ENCODE measurements at places on chromosomes 6 and 20.

DNA sequence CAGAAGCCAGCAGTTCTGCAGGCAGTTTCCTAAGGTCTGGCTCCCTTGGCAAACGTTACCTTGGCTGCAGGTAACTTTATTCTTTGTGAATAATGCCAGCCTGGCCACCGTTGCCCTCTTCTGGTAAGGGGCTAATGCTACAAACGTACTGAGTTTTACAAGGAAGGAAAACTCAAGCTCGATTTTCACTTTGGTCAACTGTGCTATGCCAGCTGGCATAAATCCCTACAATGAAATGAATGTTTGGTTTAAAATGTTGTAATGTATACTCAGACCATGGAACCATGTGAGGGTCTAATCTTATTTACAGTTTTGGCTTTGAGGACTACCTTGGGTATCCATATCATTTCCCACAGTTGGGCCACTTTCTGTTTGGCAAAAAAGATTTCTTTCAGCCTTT lies 101.4 kb downstream of the SLX4IP start:
- DNase-seq, result no peak

- no peak for DNase-seq
These were observed 11.7 kb downstream of the ZBTB46 start for GRCh38 chr20:63819224-63819921.

- DNase-seq, result no peak
These were observed 8.5 kb downstream of the TP53INP2 start for GRCh38 chr20:34712525-34713192.

GRCh38 chr6:165716886-165717285 lies 53.8 kb upstream of the PDE10A start:
- no peak for DNase-seq

GRCh38 chr6:167047554-167047953 lies 48.4 kb downstream of the CEP43 start:
- no peak for DNase-seq

GRCh38 chr6:154206141-154206540 lies 150.5 kb downstream of the IPCEF1 start:
- no peak for DNase-seq

DNA sequence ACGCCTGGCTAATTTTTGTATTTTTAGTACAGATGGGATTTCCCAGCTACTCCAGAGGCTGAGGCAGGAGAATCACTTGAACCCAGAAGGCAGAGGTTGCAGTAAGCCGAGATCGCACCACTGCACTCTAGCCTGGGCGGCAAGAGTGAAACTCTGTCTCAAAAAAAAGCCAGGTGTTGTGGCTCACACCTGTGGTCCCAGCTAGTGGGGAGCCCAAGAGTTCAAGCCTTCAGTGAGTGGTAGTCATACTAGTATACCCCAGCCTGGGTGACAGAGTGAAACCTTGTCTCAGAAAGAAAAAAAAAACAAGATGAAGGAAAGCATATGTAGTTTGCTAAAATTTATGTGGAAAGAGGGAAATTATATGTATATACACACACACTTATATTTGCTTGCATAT lies 20.0 kb upstream of the POU5F1 start:
- DNase-seq, result no peak

DNA sequence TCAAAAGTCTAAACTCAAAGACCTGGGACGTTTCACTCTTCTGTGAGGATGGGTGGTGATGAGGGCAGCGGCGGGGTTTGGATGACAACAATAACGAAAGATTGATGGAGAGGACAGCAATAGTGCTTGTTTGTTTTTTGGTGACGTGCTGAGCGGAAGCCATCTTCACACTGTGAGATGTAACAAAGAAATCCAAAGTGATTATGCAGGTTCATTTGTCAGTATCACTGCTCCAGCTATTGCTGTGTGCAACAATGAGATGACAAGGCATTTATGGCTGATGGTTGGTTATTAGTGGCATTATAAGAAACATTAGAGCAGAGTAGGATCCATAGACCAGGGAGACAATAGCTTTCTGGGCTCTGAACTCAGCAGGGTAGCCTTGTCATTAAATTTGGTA lies 306.7 kb downstream of the RNF144B start:
- DNase-seq, result no peak

DNA sequence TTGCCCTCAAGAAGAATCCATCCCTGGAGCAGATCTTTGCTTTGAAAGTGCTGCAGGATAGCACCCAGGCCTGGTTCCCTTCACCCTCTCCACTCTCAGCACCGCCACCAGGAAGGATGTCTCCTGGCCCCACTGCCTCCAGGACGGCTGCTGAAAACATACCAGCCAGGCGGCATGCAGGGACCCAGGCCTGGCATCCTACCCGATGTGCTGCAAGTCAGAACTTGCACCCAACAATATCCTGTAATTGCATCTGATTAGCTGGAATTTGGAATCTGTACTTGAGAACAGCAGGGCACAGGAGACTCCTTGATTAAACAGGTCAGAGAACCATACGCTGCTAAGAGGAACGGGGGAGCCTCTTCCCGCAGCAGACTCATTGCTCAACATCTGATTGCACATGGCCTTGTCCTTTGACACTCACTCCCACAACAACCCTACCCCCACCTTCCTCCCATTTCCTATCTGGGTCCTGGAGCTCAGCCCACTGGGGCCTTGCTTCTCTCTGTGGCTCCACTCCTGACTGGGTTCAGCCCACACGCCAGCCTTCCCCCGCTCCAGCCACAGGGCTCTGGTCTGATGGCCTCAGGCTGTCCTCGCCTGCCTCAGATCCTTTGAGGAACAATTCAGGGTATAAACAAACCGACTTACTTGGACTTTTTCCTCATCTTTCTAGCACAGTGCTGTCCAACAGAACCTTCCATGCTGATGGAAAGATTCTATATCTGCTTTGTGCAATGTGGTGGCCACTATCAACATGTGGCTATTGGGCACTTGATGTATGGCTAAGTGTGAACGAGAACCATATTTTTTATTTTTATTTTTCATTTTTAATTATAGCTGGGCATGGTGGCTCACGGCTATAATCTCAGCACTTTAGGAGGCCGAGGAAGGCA lies 78.0 kb downstream of the FGD2 start:
- no peak for DNase-seq

GRCh38 chr6:146028252-146028795 lies 538 bp upstream of the GRM1 start:
- DNase-seq, result no peak

DNA sequence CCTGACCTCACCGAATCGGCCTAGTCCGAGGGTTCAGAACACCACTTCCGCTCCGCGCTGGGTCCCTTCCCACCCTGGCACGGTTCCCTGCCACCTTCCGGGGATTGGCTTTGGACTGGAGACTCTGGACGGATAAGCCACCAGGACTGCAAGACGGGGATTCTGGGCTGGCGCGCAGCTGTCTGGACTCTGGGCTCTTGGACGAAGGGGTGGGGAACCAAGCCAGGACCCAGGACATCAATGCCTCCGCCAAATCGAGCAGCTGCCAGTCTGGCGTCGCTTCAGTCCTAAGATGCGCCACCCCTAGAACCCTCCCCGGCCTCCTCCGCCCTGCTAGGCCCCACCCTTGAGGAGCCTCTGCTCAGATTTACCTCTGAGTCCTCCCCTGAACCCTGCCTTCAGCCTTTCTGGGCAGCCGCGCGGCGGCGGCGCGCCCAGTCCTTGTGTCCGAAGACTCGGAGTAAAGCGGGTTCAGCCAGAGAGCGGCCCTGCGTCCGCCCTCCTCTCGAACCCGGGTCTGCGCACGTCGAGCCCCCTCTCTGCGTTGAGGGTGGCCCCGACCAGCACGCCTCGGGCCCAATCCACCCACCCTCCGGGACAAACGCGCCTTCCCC lies 1.2 kb downstream of the KCNK17 start:
- no peak for DNase-seq

GRCh38 chr20:52295556-52295955 lies 104.0 kb upstream of the ZFP64 start:
- DNase-seq, result no peak

GRCh38 chr20:8356806-8357205 lies 224.7 kb downstream of the PLCB1 start:
- DNase-seq, result no peak

GRCh38 chr6:70563530-70563929 lies 3.2 kb upstream of the SDHAF4 start:
- no peak for DNase-seq

- no peak for DNase-seq
These were observed 35.8 kb upstream of the ANKRD60 start for GRCh38 chr20:58264271-58264670.

DNA sequence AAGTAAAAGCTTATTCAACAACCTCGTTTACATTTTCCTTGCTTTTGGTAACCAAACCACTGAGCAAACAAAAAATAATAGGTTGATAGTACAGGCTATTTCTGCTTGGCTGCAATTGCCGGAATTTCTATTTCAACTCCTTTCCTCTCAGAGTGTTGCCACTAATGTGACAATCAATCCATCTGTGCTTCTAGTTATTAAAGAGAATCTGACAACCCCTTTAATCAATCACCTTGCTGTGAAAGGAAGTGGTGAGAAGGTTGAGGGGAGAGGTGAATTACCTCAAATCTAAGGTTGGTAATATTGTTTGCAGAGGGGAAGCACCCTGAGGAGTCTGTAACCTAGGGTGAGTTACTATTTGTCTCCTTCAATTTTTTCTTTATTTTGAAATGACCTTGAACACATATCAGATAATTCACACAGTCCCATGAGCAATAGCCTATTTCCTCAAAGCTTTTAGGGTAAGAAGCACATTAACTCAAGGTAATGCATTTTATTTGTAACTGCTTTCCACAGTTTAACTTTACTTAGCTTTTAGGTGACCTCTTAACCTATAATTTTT lies 603.4 kb downstream of the MMUT start:
- no peak for DNase-seq

DNA sequence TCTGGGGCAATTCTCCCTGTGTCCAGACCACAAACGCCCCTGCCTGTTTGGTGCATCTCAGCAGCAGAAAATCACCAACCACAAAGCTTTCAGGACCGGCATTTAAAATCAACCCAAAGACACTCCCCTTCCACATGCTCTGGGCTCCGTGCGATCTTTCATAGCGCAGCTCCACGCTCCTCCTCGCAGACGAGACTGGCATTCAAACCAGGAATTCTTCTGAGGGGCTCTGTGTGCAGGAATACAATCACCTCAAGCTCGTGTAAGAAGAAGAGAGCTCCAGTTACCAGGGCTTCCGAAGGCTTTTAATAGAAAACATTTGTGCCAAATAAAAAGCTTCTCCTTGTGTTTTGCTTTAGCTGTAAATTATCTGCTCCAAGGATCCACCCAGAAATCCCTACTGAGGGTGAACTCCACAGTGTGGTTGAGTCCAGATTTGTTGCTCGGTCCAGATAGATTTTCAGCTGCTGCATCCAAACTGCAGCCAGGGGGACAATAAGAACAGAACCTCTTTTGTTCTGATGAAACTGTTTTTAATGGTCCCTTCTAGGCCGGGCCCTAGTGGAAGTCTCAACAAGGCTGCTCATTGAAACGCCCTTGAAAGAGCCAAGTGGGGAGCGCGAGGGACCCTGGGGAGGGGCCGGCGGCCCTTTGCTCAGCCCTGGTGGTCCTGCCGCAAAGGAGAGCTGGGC lies 16.4 kb upstream of the BMP7 start:
- DNase-seq, result no peak

DNA sequence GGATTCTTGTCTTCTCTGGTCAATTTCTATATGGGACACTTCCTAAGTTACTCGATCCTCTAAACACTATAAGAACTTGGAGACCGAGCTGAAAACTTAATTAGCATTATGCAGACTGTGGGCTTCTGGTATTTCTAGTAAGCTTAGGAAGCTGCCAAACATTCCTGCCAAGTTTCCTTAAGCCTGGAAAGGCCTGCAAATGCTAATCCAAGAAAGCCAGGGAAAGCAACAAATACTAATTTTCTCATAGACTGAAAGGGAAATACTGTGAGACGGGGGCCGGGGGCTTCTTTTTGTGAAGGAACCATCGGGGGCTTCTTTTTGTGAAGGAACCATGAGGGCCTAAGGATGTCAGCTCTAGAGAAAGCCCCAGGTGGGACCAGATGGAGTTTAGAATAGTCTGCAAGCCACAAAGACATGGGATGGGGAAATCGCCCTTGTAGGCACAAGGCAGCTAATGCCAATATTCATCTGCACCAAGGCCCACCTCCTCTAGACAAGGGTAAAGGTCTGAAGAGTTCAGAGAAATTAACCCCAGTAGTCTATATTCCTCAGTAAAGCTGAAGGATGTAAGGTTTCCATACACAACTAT lies 332.4 kb upstream of the PRDM1 start:
- no peak for DNase-seq

- no peak for DNase-seq
These were observed 4.7 kb upstream of the NPBWR2 start for GRCh38 chr20:64111841-64112641.

GRCh38 chr20:58649288-58650180 lies 1.5 kb upstream of the STX16 start:
- no peak for DNase-seq

GRCh38 chr6:154751011-154751800 lies 18.0 kb downstream of the SCAF8 start:
- DNase-seq, result no peak
